Inflammatory macrophage treated with lipopolysaccharide for 1 hour (primary cell): ENCODE measurements at places on chromosomes 4 and X.

GRCh38 chrX:120790118-120790517 lies 85.5 kb downstream of the CT47B1 start:
- peak; percentile 33 for DNase-seq

DNA sequence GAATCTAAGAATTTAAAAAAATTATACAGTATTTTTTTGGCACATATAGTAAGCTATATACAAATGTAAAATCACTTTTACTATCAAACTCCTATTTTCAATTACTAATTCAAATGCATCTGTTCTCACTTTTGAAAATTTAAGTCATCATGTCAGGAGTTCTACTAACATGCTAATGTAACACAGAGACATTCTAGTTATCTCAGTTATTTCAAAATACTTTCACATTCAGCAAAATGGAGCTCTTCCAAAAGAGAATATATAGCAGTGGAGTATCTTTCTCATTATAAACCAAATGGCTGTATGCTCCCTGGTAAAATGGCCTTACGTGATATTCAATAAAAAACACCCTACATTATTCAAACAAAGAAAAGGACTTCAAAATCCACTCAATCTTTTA lies 42.3 kb downstream of the RFC1 start:
- no peak for DNase-seq

- no peak for DNase-seq
Observed at GRCh38 chr4:6109842-6110560, 90.3 kb downstream of the JAKMIP1 start.

- no peak for DNase-seq
Observed at GRCh38 chrX:67635424-67635823, 91.6 kb downstream of the AR start.
